HT1080 (cell line): ENCODE measurements at places on chromosomes 13 and 19.
A peak's percentile ranks its signal among the peaks of the same experiment; 100 is the strongest.

DNA sequence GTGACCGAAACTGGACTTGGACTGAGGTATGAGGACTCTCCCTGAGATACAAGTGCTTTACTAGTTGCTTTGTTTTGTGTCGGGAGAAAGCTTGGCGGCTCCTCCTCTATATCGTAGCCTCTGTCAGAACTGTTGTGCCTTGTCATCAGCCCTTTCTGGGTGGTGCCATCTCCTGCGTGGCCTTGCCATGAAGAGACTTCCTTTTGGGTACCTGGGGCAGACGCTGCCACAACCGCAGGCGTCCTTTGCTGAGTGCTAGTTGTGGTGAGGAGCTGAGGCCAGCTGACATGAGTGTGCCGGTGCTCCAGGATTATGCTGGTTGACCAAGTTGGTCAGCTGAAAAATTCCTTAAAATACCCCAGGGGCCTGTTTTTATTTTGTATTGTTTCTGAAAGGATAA is 124.5 kb downstream of the AKAP11 start:
- DNase-seq, result peak; percentile 21

GRCh38 chr13:29020314-29020713 is 200.2 kb downstream of the MTUS2 start:
- DNase-seq, result no peak

- DNase-seq, result no peak
Measured at GRCh38 chr19:40661616-40662015, 28.8 kb downstream of the NUMBL start.

DNA sequence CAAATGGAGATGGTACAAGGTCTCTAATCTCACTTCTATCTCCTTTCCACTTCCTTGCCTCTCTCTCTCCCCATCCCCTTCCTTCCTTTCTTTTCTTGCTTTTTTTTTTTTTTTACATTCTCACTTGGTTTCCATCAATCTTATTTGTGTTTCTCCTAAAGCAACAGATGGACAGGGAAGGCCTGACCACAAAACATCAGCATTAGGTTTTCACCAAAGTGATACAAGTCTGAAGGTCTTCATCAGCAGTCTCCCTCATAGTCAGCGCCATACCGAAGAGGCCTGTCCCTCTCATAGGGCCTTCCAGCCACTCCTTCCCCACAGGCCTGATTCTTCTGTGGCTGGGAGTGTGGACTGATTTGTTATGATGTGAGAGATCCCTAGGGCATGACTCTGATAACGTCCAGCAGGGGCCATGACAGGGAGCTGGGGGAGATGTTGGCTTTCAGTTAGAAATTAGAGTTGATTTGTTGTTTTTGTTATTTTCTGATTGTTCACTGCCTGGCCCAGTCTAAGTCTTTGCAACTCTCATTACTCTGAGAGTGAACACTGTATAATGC is 158.7 kb downstream of the SLC7A1 start:
- no peak for DNase-seq

- DNase-seq, result no peak
Measured at GRCh38 chr13:100898431-100898830, 223.8 kb upstream of the TMTC4 start.
